Smooth muscle cell of the brain vasculature (primary cell): ENCODE measurements at places on chromosomes 7 and 10.

GRCh38 chr7:37425498-37425897, 23.2 kb downstream of the ELMO1 start:
- DNase-seq: no peak

DNA sequence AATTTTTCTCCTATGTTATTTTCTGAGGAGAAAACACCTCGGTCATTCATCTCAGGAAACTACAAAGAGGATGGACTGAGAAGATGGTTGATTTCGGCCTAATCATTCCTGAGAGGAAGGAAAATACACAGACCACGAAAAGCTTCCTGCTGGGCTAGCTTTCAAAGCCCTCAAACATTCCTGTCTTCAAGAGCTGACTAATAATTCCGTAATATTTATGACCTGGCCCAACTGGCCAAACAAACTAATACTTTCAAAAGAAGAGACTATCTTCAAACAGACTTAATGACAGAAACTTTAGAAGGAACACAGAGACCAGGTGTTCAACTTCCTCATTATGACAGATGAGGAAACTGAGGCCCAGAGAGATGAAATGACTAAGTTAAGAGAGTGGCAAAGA, 215.1 kb upstream of the FRMD4A start:
- DNase-seq: peak; percentile 32

- no peak for DNase-seq
These were observed 101.5 kb downstream of the RNF216 start for GRCh38 chr7:5679813-5680473.

DNA sequence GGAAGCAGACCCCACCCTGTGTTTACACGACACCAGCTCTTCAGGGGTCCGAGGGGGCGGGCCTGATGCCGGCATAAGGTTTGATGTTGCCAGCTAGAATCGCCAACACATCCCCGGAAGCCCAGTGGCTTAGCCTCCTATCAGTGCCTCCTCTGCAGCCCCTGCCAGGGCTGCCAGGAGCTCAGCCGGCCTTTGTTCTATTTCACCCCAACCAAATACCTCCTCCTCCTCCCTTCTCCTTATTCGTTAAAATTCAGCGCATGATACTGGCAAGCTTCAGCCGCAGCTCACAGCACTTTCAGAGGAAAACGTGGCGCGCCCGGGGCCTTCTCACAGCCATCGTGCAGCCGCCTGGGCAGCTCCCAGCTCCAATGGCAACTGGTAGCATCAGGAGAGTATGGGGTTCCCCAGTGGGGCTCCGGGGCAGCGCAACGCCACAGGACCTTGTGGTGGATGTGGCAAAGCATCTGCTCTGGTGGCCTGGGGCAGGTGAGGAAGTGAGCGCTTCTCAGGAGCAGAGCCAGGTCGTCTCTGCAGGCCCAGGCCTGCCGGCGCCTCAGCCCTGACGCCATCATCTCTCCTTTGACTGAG, 176.4 kb upstream of the RHEB start:
- no peak for DNase-seq

GRCh38 chr7:45598886-45599520, 24.8 kb downstream of the ADCY1 start:
- DNase-seq: no peak

GRCh38 chr10:99344715-99345114, 15.6 kb downstream of the CNNM1 start:
- no peak for DNase-seq

GRCh38 chr7:36967387-36967786, 243.1 kb upstream of the AOAH start:
- DNase-seq: peak; percentile 32

GRCh38 chr7:13050703-13051102, 363.3 kb downstream of the ARL4A start:
- DNase-seq: no peak

- DNase-seq: no peak
These were observed 172.3 kb downstream of the CACNB2 start for GRCh38 chr10:18312374-18313139.

DNA sequence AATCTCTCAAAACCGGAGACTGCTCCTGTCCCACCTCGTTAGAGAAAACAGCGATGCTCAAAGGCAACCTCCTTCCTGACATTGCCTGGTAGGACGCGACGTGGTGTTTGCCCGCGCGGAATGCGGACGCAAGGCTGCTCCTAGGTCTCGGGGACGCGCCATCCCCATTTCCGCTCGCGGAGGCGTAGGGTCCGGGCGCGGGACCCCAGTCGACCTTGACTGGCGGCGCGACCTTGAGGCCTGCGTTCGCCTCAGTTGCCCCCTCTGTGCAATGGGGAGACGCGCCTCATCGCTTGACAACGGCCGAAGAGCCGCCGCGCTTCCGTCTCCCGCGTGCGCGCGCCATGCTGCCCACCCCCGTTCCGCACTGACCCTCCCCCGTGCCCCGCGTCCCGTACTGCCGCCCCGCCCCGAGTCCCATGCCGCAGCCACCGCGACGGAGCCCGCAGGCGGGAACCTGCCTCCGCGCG, 412 bp upstream of the PPIA start:
- no peak for DNase-seq

DNA sequence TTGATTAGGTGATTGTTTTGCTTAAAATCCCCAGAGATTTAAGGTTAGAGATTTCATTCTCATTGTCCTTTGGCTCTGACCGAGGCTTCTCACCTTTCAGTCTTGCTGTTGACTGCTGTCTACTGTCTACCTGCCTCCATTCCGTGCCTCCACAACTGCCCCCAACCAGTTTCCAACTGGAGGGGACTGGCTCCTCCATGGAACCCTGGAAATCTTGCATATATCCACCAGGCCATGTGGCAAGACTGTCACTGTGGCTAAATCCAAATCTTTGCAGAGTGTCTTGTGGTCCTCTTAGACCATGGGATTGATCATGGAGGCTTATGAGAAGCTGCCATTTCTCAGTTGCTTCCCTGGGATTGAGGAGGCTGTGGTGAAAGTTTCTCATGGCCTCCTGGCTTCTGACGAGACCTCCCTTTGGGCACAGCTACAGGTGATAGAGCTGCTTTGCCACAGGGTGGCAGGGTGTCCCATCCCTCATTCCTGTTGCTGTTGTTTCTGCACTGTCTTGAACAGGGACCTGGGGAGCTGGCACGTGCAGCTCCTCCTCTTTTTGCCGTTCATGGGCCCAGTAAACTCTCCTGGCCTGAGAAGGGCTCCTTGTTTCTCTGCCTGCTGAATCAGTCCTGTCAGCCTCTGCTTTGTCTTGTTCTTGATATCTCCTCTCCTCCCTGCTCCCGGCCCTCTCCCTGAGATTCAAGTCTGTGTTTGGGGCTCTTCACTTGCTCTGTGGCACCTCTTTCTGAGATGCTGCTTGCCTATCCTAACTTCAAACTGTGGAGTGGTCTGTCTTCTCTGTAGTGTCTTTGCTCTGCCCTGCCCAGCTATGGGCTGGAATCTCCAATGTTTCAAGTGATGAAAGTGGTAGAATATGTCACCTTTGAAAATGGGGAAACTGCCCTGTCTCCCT, 63.6 kb upstream of the IGFBP3 start:
- DNase-seq: no peak

- no peak for DNase-seq
These were observed 81.2 kb upstream of the UCN3 start for GRCh38 chr10:5283305-5284158.

DNA sequence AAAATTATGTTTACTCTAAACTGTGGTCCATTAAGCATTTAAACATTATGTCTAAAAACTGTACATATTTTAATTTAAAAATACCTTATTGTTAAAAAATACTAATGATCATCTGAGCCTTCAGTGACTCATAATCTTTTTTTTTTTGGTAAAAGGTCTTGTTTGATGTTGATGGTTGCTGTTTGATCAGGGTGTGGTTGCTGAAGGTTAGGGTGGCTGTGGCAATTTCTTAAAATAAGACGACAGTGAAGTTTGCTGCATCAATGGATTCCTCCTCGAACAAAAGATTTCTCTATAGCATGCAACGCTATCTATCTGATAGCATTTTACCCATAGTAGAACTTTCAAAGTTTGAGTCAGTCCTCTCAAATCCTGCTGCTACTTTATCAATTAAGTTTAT, 180.0 kb upstream of the AHR start:
- DNase-seq: no peak
